Forelimb muscle (tissue), 1 donor: ENCODE measurements at places on chromosomes 2 and 18. TPM values are rescaled to one million over a fixed set of nuclear protein-coding genes. Genes with fewer than 3 reads are reported as not detected.
A peak's percentile ranks its signal among the peaks of the same experiment; 100 is the strongest.

- DNase-seq, result no peak
Measured at GRCh38 chr2:102138331-102138730, 4.2 kb upstream of the IL1R1 start.

DNA sequence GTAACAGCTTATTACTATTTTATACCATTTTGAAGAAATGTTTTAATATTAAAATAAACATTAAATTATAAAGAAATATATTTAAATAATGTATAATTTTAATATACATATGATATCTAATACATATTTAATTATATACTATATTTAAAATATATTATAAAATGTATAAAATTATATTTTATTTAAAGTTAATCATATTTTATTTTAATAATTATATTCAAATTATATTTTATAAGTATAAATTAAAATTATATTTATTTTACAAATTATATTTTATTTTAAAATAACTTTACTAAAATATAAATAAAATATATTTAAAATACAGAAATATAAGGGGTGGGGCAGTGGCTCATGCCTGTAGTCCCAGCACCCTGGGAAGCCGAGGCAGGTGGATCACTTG lies 2.1 kb downstream of the CRYGD start:
- DNase-seq, result no peak

GRCh38 chr2:185381631-185382030 lies 357.0 kb upstream of the FSIP2 start:
- DNase-seq, result no peak

DNA sequence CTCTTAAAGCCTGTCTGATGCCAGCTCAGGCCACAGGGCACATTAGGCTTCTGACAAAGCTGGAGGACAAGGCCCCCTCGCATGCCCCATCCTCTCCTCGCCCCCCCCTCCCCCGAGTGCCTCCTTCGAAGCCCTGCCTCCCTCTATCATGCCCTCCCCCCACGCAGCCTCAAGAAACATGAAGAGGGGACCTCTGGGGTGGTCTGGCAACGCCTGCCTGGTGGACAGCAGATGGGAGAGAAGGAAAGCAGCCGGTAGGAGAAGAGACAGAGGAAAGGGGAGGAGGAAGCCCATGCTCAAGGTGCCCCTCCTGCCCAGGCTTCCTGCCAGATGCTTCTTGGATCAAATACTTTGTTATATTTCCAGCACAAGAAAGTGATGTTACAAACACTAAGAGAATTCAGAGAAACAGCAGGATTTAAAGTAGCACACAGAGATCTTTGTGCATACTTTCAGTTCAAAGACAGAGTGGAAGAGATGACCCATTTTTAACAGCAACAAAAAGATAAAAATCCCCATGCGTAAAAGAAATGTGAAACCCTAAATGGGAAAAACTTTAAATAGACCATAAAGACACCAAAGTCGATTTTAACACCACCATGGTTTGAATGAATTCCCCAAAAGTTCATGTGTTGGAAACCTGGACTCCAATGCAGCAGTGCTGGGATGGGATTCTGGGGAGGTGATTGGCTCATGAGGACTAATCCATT lies 19.0 kb downstream of the BOK start:
- DNase-seq, result peak; percentile 29

DNA sequence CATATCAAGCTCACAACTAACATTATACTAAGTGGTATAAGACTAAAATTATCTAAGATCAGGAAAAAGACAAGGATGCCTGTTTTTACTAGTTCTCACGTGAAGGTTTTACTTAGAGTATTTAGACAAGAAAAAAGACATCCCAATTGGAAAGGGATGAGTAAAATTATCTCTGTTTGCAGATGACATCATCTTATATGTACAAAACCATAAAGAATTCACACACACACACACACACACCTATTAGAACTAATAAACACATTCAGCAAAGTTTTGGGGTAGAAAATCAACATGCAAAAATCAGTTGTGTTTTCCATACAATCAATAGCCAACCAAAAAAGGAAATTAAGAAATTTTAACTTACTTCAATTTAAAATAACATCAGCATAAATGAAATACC lies 35.9 kb upstream of the RGPD4 start:
- DNase-seq, result no peak

DNA sequence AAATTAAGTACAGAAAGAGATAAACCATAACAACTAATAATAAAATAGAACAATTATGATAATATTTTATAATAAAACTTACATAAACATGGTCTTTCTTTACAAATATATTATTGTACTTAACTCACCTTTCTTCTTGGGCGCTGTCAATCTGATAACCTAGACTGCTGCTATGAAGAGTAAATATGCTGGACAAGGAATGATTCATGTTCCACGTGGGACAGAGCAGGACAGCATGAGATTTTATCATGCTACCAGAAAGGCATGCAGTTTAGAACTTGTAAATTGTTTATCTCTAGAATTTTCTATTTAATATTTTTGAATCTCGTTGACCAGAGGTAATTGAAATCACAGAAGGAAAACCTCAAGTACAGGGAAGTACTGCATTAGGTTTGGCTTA lies 210.7 kb downstream of the ANKRD30B start:
- DNase-seq, result no peak

DNA sequence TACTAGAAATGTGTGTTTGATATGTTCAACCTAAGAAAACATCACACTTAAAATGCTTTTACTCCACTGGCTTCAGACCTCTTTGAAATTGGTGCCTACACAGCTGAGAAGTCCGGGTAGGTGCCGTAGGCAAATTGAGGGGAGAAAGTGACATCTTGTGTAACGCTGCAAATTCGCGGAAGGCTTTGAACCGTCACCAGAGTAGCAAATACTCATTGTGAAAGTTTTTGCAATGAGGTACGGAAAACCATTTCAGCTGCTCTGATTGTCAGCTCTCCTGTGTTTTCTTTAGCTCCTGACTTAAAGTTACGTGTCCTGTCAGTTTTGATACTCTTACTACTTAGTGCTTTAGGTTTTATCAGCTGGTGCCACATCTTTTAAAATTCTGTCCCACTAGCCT lies 224.5 kb downstream of the FAM210A start:
- DNase-seq, result no peak

DNA sequence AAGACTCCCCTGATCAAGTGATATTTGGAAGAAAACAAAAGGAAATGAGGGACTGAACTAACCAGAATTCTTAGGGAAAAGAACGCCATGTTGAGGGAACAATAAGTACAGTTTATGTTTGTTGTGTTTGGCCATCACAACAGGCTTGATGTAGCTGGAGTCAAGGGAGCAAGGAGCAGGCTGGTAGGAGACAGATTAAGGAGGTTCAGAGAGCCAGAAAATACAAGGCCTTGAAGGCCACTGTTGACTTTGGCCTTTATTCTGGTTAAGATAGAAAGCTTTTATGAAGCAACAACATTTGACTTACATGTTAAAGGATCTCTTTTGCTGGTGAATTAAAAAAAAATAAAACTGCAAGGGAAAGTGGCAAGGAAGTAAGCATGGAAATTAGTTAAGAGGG lies 754.1 kb upstream of the SLC8A1 start:
- no peak for DNase-seq

GRCh38 chr2:182831101-182831500 lies 35.3 kb downstream of the FRZB start:
- no peak for DNase-seq

Gene HADHB
- polyA plus RNA-seq, result 108 TPM
